ENCODE measurements at places on chromosomes 7 and 10.
A peak's percentile ranks its signal among the peaks of the same experiment; 100 is the strongest.

DNA sequence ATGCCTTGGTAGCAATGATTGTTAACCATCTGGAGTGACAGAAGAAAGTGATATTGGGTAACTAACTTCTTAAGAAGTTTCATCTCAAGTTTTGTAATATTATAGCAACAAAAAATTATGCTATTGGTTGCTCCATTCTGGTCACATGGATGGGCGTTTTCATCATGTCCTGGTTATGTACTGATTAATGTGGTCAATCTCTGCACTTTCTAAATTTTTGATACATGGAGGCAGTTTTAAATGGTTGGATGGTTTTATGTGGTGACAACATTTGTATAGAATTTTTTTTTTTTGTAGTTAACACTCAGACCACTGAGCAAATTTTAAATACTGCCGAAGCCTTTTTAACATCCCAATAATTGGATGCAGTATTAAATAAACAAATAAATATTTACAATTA is 55.2 kb upstream of the CCAR1 start:
- no peak for DNase-seq

DNA sequence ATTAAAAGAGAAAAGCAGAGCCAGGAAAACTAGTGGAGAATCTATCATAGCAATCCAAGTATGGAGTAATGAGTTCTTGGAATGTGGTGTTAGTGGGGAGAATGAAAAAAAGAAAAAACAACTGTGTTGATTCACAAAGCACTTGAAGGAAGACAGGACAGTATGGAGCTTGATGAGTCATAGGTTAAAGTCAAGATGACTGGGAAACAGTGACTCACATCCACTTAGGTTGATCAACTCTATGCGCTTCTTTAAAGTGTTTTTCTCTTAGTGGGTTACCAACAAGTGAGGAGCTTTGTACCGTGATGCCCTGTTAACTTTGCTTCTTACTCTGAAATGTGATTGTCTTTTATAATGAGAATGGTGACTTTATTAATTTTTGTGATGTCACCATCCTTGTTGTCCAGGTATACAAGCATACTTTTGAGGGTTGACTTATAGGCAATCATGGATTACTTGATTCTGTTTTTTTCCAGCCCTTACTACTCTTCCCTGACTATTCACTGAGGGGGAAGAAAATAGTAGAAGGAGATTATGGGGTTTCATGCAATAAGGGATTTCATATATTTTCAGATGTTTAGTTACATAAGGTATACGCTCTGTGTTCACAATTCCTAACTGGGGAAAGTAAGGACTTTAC is 32.1 kb upstream of the MDFIC start:
- no peak for DNase-seq

GRCh38 chr10:110162741-110163145 is 44.7 kb upstream of the MXI1 start:
- no peak for DNase-seq

DNA sequence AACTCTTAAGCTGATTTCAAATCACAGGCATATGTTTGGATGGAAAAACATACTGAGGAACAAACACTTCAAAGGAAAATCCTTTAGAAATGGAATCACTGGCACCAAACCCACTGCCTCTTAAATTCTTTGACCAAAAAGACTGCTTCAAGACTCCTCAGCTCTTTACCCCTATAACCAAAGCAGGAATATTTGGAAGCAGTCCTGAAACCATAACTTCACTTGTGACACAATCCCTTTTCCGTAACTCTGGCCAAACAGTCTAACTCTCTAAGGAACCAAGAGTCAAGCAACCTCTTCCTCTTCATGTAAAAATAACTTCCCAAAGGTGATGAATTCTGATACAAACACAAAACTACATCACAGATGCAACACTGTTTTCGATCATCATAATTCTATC is 104.3 kb downstream of the MTERF1 start:
- DNase-seq = no peak

DNA sequence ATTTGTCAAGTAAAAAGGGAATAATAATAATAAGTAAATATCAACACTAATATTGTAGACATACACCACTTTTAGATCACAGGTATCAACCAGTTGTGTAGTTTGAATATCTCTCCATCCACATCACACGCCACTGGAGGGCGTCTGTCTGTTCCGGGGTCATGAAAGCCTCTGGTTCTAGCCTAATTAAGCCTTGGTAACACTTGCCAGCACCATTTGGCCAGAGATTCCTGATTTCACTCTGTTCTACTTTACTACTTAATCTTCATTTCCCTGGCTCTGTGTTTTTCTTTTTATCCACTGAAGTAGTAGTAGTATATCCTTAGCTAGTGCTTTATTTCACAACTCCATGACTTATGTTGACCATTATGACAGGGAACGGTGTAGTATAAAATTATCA is 285.6 kb upstream of the POM121L12 start:
- DNase-seq = no peak

DNA sequence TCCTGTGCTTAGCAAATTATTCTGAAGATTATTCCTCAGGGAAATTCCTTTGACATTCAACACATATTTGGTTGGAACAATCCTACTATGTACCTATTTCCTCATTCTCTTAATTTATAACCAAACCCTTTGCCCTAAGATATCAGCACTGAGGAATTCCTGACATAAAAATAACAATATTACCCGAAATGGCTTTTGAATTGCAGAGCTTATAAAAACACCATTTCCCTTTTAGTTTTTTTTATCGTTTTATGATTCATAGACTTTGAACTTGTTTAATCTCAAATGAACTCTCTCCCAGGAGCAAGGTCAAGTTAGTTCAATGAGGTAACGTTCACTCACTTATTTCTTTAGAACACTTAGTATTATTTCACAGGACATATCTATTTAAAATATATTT is 7.7 kb upstream of the ABCB1 start:
- no peak for DNase-seq

DNA sequence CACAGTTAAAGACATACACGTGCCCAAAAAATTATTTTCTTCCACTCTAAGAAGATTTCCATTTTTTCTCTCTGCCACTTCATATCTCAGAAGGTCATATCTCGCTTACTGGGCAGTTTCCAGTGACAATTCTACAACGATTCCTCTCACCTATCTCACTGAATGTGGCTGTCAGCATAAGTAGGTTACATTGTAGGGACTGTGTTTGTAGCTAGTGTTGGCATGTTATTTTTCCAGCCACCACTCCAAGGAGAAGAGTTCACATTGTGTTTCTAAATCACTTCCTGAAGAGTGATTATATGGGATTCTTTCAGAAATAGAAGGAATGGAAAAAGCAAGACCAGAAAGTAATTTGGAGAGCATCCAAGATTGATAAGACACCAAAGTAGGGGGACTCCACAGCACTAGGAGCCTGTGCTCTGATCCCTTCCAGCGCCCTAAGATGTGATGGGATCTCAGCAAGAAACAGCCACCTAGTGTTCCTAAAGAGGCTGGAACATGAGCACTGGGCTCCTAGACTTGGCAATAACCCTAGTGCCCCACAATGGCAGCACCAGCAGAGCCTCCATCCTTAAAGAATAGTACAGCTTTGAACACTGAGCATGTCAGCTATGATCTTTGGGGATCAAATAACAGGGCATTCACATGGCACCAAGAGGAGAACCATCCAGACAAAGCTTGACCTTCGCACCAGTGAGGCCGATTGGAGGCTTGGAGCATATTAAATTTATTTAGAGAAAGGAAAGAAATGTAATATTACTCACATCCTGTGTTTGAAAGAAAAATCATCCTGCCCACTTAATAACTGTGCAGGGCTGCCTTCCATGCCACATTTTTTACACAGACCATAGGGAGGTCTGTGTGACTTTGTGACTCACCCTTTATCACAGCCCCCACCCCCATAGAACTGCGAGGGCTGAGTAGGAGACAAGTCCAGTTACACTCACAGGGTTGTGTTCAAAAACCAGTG is 51.8 kb downstream of the CAV1 start:
- no peak for DNase-seq

DNA sequence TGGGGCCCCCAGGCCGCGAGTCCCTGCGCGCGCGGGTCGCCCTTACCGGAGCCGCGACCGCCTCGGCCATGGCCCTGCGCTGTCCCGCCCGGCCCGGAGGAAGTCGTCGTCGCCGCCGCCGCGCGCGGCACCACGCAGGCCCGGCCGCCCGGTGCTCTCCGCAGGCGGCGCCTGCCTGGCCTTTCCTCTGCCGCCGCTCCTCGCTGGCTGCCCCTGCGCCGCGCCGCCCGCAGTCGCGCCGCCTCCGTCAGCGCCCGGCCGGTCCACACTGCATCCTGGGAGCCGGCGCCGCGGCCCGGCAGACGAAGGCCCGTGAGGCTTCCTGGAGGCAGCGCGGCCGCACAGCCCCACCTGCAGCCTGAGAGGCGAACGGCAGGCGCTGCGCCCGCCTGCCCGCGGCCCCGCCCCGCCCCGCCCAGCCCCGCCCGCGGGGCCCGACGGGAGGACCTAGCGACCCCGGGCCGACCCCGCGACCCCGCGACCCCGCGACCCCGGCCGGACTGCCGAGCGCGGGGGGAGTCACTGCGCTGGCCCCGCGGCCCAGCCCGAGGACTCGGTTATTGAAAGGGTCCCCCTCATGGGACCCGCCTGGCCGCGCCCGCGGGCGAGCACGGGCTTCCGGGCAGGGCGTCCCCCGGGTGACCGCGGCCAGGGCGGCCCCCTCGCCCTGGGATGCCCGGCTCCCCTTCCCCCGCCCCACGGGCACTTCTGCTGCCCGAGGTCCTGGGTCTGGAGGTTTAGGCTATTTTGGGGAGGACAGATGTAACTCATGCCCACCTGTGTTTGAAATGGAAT is at the start of gene ZNF746:
TSS of gene ZNF746 (minus strand) at position 343 of the 795 bp plus-strand sequence. CDS start at position 70, 273 bp downstream.
- DNase-seq = peak; percentile 86

GRCh38 chr10:110225756-110226542 is 18.5 kb downstream of the MXI1 start:
- peak; percentile 84 for DNase-seq

DNA sequence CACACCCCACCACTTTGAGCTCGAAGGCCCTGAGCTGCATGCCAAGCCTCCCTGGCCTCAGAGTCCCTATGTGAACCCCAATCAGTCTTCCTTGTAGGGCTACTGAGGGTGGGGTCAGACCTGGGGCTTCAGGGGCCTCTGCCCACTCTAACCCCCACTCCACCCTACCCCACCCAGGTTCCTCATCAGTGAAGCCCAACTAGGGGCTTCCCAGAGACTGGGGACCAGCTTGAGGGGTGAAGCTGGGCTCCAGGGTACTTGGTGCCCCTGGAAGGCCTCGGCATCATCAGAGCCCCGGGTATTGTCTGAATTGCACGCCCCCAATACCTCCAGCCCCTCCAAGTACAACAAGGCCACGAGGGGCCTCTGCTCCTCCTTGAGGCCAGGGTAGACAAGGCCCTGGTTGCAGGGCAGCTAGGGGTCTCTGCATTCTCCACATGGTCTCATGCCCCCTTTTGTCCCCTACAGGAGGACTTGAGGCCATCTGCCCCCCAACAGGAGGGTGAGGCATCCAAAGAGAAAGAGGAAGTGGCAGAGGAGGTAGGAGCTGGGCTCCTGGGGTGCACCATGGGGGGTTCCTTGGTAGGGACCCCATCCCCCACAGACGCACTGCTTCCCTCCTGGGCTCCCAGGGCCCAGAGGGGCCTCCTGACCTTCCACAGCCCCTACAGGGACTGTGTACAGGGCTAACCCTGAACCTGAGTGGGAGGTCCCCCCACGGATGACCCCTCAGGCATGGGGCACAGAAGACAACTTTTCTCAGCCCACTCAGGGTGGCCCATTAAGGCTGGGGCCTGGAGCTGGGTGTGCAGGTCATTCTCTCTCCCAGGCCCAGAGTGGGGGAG is 4.0 kb downstream of the SNCG start:
- no peak for DNase-seq
